Suprapubic skin (tissue), 4 donors: ENCODE measurements at places on chromosomes 5 and 9.

- no peak for DNase-seq
These were observed 787.4 kb upstream of the RGMB start for GRCh38 chr5:97986069-97986468.

DNA sequence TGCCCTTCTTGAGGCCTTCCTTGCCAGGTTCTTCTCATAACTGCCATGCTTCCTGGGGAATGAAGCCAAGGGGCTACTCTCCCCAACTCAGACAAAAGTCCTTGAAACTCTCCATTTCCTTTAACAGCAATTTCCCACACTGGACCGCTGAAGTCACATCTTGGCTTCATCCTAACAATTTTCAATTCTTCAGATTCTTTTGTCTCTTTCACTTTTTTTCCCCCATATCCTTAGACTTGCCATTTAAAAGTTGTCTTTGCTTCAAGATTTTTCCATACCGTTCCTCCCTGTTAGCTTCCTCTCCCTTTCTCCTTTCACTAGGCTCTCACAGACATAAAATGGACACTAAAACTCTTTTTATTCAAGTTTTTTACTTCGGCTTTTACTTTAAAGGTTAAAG is 93.1 kb upstream of the ITGA1 start:
- no peak for DNase-seq

DNA sequence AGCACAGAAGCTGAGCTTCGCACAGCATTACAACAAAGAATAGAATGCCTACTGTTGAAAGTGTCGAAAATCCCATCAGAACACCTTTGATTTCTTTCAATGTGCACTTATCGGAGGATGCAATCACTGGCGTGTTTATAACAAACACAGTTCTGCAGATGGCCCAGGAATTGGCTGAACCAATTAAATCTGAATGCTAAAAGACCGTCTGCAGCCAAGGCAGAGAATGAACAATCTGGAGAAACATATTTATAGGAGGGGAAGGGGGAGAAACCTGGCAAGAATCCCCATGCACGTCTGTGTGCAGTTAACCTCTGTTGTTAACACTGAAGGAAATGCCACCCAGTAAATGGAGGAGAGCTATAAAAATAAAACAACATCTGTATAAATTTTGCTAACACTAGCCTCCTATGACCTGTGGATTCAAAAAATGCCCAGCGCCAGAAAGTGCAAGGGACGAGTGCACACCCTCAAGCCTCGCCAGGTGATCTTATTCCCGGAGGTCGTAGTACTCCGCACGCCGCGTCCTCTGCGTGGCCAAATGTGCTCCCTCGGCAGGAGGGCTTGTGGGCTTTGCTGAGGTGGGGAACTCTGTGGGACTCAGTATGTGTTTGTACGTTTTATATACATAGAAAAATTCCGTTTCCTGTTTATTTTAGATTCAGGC is 56.8 kb downstream of the PTCH1 start:
- DNase-seq = no peak

- peak; percentile 94 for DNase-seq
These were observed 54.1 kb upstream of the CDKN2AIPNL start for GRCh38 chr5:134465816-134466240.

- no peak for DNase-seq
These were observed 71.5 kb upstream of the PLPP6 start for GRCh38 chr9:4590430-4591122.

DNA sequence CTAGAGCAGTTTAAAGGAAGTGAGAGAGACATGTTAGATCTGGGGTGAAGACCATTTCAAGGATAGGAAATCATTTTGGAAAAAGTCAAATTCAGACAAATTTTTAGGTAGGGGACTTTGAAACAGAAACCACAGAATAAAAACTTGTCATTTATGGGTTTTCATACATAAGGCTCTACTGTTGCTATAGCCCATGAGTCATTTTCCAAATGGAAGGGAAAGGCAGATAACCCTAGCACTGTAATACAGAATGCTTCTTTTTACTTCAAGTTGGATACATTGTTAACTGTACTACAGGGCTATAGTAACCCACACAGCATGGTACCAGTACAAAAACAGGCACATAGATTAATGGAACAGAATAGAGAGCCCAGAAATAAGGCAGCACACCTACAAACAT is 455.4 kb downstream of the EBF1 start:
- DNase-seq = no peak

DNA sequence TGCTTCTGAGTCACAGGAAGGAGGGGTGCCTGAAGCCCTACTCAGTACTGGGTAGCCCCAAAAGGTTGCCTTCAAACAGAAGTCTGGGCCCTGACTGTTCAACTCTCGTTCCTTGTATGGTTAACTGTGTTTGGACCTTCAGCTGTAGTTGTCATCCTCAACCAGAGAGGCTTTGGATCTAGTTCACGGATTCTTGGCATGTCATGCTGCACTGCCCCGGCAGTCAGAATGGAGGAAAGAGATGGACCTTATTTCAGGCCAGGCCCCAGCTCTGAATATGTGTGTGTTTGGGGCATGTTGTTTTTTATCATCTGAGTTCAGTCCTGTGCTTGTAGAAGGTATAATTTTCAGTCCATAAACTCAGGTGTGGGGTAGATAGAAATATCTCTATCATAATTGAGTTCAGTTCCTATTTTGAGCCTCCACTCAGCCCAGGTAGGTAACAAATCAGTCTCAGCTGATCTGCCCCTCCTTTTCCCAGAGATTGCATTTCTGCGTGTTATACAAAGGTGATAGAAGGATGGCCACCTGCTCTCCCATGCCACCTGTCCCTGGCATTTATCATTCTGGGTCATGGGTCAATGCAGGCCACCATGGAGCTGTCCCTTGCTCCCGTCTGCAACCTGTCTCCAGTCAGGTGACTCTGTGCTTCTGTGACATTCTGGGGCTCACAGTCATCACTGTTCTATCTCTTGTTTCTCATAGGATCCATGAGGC is 127.5 kb upstream of the CPEB4 start:
- DNase-seq = no peak

- no peak for DNase-seq
These were observed 215.7 kb downstream of the ICE1 start for GRCh38 chr5:5638211-5638610.

GRCh38 chr9:78363221-78363620 is 66.3 kb downstream of the PSAT1 start:
- no peak for DNase-seq

- DNase-seq = no peak
These were observed 5.8 kb upstream of the RAB14 start for GRCh38 chr9:121207371-121207940.

DNA sequence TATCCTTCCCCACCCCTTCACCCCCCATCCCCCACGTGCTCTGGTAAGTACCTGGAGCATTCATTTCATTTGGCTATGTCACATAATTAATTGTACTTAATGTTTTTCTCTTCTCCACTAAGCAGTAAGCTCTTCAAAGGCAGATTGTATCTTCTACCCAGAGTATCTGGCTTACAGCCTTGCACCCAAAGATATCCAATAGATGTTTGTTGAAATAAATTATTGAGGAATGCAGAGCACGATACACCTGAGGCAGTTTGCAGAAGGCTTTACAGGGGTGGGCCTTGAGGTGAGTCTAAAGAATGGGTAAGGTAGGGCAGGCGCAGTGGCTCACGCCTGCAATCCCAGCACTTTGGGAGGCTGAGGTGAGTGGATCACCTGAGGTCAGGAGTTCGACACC is 2.5 kb upstream of the SOWAHA start:
- DNase-seq = peak; percentile 11

- no peak for DNase-seq
These were observed 36.9 kb downstream of the ACTBL2 start for GRCh38 chr5:57445705-57446037.

DNA sequence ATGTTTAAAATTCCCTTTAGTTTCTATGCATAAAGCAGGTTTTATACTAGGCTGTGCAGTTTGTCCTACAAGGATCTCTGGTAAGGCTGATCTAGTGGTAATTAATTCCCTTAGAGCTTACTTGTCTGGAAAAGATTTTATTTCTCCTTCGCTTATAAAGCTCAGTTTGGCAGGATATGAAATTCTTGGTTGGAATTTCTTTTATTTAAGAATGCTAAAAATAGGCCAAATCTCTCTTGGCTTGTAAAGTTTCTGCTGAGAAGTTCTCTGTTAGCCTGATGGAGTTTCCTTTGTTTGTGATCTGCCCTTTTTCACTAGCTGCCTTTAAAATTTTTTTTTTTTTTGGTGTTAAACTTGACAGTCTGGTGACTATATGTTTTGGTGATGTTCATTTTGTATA is 237.1 kb upstream of the TLE4 start:
- no peak for DNase-seq

DNA sequence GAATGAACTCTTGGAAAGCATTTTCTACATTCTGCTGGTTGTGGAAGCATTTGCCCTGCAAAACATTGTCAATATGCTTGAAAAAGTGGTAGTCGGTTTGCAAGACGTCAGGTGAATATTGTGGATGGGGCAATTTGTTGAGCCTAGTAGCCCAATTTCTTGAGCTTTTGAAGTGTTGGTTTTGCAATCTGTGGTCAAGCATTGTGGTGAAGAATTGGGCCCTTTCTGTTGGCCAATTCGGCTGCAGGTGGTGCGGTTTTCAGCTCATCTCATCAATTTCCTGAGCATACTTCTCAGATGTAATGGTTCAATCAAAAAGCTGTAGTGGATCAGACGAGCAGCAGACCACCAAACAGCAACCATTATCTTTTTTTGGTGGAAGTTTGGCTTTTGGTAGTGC is 426.8 kb upstream of the CDH9 start:
- no peak for DNase-seq

- DNase-seq = no peak
These were observed 488.8 kb downstream of the HTR1A start for GRCh38 chr5:63473335-63473967.

- no peak for DNase-seq
These were observed 29.1 kb upstream of the ANKRD55 start for GRCh38 chr5:56262279-56262678.

DNA sequence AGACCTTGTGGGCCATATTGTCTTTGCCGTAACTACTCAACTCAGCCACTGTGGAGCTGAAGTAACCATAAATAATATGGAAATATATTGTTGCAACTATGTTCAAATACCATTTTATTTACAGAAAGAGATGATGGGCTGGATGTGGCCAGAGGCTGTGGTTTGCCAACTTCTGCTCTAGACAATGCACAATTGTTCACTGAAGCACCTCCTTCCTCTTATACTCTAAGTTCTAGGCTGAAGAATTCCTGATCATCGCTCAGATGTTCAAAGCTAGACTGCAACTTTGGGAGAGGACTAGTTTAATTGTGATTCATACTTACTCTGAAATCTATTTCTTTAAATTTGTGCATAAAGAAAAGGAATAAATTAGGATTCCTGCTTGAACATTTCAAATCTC is 245.0 kb downstream of the TAF11L14 start:
- DNase-seq = no peak

GRCh38 chr5:6692906-6693305 is 20.3 kb upstream of the TENT4A start:
- no peak for DNase-seq

GRCh38 chr5:75716715-75717081 is 539 bp downstream of the POC5 start:
- DNase-seq = no peak

DNA sequence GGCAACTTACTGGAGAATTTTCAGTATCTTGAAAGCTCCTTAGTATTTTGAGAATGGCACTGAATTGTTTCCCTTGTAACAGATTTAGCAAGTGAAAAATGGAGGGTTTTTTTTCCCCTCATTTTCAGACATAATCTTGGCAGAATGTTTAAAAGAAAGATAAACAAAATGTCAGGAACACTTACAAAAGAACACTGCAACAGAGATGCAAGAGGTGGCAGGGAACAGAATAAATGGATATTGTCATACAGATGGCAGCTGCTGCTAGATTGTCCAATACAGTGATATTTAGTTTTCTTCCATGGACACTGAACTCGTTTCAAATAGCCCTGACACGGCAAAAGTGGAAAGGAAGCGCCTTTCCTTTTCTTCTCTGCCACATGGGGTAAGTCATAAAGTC is 76.9 kb upstream of the ZNF608 start:
- DNase-seq = no peak

GRCh38 chr5:135149956-135150723 is 116.1 kb upstream of the PITX1 start:
- DNase-seq = no peak

- DNase-seq = no peak
These were observed 214.7 kb downstream of the TRIO start for GRCh38 chr5:14357851-14358250.

DNA sequence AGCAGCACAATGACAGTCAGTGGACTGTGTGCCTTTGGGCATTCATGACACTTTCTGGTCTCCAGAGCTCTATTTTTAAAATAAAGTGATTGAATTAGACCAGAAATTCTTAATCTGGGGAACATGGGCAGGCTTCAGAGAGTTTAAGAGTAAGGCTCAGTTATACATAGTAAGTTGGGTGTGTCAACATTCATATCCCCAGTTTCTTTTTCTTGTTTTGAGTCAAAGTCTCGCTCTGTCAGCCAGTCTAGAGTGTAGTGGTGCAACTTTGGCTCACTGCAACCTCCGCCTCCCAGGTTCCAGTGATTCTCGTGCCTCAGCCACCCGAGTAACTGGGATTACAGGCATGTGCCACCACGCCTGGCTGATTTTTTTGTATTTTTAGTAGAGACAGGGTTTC is 13.7 kb upstream of the KIF4B start:
- DNase-seq = no peak

DNA sequence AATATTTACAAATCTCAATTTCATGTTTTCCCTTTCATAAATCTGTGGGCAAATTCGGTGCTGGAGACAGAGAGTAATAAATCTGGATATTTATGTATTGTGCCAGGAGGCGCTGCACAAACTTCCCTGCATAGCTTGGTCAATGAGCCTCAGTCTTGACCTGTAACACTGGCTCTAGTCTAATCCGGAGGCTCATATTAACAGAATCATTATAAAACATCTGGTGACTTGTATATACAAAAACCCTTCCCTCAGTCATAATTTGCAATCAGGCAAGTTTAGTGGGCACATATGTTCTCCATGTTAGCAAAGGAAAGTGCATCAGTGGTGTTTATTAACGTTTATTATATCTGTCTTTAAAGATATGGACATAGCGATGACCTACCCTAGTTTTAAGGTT is 104.0 kb upstream of the BNC2 start:
- DNase-seq = no peak

DNA sequence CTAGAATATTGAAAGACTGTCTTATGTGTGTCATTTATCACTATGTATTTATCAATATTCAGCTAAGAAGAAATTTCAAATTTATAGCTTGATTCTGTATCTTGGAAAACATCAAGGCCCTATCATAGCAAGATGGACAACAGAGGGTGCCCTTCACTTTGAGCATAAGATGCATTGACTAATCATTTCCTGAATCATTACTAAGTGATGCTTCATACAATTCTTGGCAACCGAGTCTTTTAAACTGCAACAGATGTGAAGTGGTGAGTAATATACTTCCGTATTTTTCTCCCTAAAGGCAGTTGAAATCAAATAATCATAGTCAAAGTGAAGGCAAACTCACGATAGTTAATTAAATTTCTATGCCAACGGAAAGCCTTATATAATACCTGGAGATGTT is 318.6 kb upstream of the RGMB start:
- no peak for DNase-seq

DNA sequence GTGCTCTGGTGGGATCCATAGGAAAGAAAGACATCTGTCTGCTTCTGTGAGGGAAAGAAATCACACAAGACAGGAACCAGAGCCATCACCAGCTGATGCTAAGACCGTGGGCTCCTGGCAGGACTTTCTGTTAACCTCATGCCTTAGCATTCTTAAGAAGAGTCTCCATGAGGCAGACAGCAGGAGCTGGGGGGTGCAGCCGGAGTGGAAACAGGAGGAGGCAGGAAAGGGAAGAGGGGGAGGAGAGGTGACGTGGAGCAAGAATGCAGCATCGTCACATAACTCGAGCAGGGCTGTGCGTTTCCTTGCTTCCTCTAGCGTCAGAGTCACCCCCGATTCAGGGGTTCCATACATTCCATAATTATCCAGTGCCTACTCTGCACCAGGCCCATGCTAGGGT is 53.6 kb downstream of the ERGIC1 start:
- no peak for DNase-seq
